Activated naive CD4-positive, alpha-beta T cell (primary cell): ENCODE measurements at places on chromosomes 11 and 22.

GRCh38 chr11:126334659-126335462 is 20.6 kb upstream of the ST3GAL4 start:
- no peak for DNase-seq

- no peak for DNase-seq
Measured at GRCh38 chr11:119441898-119442243, 18.9 kb upstream of the THY1 start.

GRCh38 chr11:118230088-118230487 is 5.3 kb upstream of the JAML start:
- DNase-seq: no peak

GRCh38 chr11:133832096-133832990 is 13.0 kb downstream of the SPATA19 start:
- no peak for DNase-seq

DNA sequence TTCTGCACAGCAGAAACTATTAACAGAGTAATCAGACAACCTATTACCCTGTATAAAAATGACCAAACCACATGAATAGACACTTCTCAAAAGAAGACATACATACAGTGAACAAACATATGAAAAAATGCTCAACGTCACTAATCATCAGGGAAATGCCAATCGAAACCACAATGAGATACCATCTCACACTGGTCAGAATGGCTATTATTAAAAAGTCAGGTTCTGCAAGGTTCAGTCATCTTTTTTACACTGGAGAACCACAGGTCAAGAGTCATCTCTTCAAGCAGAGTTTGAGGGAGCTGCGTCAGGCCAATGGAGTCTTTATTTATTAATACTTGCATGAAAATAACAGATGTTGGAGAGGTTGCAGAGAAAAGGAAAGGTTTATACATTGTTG is 40.4 kb downstream of the RCN1 start:
- no peak for DNase-seq

DNA sequence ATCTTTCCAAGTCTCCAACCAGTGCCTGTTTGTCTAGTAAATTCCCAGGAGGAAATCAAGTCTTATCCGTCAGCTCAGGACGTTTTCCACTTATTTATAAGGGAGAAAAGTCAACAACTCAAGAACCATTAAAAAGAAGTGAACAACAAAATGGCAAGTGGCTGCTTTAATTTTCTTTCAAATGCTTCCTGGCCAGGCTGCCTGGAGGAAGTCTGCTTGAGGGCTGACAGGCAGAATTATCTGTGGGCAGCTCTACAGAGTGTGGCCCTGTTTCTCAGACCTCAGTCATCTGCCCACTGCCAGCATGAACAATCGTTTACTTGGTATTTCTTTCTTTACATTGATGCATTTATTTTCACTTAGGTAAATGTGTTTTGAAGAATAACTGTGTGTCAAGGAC is 281.9 kb upstream of the ISX start:
- DNase-seq: no peak

GRCh38 chr22:47816863-47817210 is 1054.4 kb downstream of the TBC1D22A start:
- DNase-seq: no peak

DNA sequence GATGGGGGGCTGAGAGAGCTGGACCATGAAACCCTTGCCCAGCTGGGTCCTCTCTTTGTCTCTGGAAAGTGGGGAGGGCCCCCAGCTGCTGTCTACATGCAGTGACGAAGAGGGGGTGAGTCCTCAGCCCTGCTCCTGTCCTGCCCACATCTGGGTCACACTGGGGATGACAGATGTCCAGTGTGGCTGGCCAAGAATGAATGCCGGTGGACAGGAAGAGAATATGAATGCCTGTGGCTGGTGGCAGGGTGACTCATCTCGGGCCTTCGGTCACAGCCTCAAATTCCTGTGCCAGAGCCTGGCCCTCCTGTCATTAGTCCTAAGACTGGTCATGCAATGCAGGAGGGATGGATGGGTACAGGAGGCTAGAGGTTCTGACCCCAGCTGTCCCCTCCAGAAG is 2.2 kb upstream of the PNPLA3 start:
- no peak for DNase-seq

GRCh38 chr11:9947231-9947864 is 283.5 kb downstream of the SWAP70 start:
- no peak for DNase-seq

GRCh38 chr11:96785073-96785472 is 395.3 kb downstream of the JRKL start:
- no peak for DNase-seq

- no peak for DNase-seq
Measured at GRCh38 chr11:125402435-125402834, 93.6 kb downstream of the FEZ1 start.

GRCh38 chr22:43449205-43449830 is 37.5 kb downstream of the MPPED1 start:
- DNase-seq: no peak

- no peak for DNase-seq
Measured at GRCh38 chr11:70448983-70449567, 50.7 kb downstream of the CTTN start.

- no peak for DNase-seq
Measured at GRCh38 chr11:129992161-129992944, 10.3 kb downstream of the PRDM10 start.

DNA sequence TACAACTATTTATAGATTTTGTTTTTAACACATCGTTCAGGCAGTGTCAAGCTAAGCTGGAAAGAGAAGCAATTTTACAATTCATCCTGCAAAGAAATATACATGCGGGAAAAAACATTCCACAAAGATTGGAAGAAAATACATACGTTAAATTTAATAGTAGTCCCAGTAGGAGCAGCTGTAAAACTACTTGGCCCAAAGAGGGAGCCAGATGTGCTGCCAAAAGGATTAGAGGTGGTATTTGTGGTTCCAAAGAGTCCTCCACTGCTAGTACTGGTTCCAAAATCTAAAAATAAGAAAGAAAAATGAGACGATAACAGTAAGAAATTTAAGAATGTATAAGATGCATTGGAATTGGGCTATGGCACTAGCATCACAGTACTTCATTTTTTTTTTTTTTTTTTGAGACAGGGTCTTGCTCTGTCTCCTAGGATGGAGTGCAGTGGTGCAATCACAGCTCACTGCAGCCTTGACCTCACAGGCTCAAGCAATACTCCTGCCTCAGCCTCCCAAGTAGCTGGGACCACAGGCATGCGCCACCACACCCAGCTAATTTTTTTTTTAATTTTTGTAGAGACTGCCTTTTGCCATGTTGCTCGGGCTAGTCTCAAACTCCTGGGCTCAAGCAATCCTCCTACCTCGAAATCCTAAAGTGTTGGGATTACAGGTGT is 21.5 kb downstream of the NUP98 start:
- DNase-seq: no peak

DNA sequence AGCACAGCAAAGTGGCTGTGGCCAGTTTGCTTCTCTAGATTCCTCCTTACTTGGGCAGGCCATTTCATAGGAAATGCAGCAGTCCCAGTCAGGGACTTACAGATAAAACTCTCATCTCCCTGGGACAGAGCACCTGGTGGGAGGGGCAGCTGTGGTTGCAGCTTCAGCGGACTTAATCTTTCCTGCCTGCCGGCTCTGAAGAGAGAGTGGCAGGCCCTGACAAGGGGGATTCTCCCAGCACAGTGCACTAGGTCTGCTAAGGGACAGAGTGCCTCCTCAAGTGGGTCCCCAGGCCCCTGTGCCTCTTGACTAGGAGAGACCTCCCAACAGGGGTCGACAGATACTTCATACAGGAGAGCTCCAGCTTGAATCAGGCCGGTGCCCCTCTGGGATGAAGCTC is 1649.1 kb downstream of the LRRC4C start:
- no peak for DNase-seq

GRCh38 chr11:23789938-23790371 is 706.9 kb upstream of the LUZP2 start:
- DNase-seq: no peak

- no peak for DNase-seq
Measured at GRCh38 chr22:20523086-20523983, 15.9 kb downstream of the MED15 start.

DNA sequence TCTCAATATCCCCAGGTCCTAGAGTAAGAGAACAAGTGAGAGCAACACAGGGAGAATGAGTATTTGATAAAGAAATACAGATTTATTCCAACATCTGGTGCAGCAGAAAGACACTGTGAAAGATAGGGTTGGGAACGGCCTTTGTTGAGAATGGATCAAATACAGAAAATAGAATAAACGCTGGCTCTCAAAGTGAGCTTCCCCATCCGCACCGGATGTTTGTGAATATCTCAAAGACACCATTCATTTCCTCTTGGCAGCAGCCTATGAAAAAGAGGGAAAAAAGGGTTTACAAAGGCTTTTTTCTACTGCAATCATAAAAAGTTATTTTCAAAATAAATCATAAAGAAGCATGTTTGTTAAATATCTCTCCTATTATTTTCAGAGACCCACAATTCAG is 279.3 kb downstream of the CASP12 start:
- no peak for DNase-seq

- DNase-seq: no peak
Measured at GRCh38 chr11:87176044-87176443, 138.3 kb downstream of the TMEM135 start.

DNA sequence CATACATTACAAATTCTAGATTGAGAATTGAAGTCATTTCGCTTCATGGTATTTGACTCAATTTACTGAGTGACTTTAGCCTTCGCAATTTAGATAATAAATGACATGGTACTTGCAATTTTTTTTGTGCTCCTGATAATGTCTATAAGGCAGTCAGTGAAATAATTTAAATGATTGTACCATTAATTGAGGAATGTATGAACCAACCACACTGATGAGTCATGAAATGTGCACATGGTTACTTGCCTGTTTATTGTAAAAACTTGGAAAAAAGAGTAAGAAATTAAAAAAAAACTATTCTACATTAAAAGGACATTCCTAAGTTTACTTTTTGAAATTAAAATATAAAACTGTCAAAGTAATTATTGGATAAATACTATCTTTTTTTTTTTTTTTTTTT is 43.3 kb downstream of the DNAJC24 start:
- no peak for DNase-seq

DNA sequence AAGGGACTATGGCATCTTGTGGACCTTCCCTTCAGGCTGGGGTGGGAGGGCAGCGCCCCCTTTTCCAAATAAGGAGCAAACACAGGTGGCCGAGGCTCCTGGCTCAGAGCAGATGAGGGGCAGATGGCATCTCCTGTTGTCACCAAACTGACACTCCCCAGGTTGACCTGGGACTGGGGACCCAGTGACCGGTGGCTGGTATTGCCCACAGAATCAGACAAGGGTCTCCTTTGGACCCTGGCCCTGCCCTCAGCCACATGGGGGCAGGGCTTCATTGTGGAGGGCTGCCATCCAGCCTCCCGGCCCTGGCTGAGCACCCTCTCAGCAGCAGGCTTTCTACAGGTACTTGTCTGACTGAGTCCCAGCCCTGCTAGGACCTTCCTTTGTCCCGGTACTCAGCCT is 842 bp upstream of the SIGIRR start:
- DNase-seq: no peak

GRCh38 chr22:23898006-23898974 is 4.1 kb downstream of the MIF start:
- DNase-seq: no peak

- DNase-seq: no peak
Measured at GRCh38 chr22:27154717-27155116, 497.3 kb downstream of the MIAT start.

DNA sequence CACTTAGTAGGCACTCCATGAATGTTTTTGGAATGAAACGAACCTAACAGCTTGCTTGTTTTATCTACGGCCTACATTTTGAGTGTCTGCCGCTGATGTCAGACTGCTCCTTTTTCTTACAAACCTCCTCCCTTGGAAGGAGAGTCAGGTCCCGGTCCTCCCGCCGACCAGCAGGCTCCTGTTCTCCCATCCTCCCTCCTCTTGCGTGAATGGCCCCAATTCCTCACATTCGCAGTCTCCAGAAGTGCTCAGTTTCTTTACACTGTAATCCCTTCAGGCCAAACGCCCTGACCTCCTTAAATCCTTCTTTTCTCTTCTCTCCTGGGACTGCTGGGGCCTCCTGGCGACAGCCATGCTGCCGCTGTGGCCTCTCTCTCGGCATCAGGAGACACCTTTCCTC is 82.6 kb upstream of the CSNK2A3 start:
- DNase-seq: no peak

GRCh38 chr11:75474240-75474639 is 41.2 kb upstream of the KLHL35 start:
- no peak for DNase-seq

GRCh38 chr22:49369726-49370626 is 457.7 kb downstream of the BRD1 start:
- DNase-seq: no peak

DNA sequence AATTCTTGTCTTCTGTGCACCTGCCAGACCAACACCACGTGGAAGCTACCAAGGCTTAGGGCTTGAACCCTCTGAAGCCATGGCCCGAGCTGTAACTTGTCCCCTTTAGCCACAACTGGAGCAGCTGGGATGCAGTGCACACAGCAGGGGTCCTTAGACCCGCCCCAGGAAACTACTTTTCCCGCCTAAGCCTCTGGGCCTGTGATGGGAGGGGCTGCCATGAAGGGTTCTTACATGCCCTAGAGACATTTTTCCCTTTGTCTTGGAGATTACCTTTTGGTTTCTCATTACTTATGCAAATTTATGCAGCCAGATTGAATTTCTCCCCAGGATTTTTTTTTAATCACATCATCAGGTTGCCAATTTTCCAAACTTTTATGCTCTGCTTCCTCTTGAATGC is 9.7 kb downstream of the PATE3 start:
- no peak for DNase-seq

DNA sequence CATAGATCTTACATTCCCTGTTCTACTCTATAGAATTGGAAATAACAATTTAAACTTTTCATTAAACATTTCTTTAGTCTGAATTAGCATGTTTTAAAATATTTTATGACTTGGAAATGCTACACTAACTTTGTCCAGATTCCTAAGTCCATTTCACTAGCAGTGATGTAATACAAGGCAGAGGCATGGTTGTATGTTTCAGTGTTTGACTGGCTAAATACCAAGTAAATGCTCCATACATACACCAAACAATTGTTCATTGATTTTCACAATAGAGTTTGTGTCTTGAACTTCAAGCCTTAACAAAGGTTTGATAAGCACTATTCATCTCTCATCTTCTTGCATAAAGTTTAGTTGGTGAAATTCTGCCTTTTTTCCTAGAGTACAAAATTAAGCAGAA is 13.5 kb downstream of the ZBED5 start:
- DNase-seq: no peak

DNA sequence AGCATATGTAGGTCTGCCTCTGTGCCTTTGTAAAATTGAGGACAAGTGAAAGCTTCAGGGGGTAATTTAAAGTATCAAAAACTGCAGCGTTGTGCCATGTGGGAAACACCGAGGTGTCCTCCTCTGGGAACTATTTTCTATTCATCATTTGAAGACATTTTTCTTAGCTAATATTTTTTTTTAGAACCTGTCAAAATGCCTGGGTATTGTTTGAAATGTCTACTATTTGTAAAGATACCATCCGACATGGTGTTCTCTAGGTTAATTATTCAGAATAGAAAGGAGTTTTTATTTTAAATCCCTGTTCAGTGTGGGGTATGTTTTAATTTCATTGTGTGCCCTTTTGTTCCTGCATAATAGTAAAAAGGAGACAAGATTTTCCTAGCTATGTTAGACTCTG is 490.8 kb downstream of the NELL1 start:
- DNase-seq: no peak
